NCI-H2081 treated with DMSO at 0.1 percent for 48 hours (cell line): ENCODE measurements at places on chromosomes 13 and 19.

DNA sequence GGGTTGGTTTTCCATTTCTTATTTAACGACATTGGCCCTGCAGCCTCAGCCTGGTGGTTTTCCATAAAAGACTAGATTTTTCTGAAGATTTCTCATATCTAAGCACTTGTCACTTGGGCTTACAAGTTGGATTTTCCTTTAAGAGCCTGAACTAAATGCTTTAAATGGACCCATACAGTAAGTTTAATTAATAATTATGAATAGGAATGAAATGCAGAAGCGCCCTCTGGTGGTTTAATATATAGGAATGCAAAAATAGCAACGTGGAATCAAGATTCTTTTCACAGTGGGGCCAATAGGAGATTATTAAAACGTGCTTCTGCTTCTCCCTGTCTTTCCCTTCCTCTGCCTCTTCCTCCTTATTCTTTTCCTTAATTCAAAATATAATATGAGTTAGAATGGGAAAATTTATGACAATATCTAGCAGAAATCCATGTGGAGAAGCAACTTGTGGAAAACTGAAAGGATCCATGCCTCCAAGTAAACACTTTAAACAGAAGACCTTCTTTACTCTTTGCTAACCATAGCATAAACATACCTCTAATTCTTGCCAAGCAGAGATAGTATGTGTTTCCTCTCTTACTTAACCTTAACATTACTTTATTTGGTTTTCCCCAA lies 324.0 kb downstream of the GPC5 start:
- DNase-seq, result peak; percentile 23

DNA sequence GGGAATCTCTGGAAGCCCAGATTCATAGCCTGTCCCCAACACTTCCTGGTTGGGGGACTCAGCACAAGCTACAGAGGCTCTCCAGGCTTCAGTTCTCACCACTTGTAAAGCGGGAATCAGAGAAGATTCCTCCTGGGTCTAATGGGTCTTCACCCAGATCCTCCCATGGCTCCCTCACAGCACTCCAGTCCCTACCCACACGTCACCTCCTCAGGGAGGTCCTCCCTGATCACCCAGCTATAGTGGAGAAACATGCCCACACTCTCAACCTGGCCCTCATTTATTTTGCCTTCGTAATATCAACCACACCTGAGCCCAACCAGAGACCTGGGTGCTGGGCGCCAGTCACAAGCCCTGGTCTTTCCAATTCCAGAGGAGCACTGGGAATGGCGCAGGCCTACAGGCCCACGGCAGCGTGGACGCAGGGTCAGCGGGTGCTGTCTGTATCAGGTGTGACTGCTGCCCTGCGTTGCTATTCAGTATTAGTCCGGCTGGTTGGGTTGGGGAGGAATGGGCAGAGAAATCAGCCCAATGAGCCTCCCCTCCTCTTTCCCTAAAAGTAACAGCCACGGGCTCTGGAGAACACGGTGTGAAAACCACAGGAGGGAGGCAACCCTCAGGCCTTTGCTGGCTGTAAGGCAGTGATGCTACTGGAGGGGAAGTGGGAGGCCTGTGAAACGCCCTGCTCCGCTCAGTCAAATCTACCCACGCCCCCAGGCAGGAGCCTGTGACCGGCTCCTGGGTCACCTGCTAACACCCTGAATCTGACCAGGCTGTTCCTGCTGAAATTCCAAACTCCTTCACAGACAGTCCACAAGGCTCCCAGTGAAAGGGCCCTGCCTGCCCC lies 5.2 kb downstream of the AKT2 start:
- DNase-seq, result no peak

- no peak for DNase-seq
Measured at GRCh38 chr19:21705393-21705792, 62.0 kb downstream of the ZNF100 start.

- no peak for DNase-seq
Measured at GRCh38 chr13:97140611-97141010, 81.5 kb upstream of the MBNL2 start.

DNA sequence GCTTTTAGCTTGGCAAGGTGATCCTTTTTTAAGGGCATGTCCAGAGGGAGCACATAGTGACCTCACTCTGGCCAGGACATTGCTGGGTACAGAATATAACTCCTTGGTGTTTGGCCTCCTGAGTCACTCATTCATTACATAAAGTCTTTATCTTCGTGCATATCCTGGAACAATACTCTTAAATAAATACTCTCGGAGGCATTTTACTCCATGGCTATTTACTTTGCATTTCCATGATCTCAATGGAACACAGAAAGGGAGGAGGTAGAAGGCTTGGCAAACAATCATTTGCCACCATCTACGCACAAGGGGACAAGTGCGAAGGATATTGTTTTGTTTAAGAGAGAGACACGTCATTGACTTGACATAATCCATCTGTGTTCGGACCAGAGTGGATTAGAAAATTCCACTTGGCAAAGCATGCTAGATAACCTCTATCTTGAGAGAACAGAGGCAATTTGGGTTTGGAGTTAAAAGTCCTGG lies 210.0 kb downstream of the IRS2 start:
- no peak for DNase-seq

DNA sequence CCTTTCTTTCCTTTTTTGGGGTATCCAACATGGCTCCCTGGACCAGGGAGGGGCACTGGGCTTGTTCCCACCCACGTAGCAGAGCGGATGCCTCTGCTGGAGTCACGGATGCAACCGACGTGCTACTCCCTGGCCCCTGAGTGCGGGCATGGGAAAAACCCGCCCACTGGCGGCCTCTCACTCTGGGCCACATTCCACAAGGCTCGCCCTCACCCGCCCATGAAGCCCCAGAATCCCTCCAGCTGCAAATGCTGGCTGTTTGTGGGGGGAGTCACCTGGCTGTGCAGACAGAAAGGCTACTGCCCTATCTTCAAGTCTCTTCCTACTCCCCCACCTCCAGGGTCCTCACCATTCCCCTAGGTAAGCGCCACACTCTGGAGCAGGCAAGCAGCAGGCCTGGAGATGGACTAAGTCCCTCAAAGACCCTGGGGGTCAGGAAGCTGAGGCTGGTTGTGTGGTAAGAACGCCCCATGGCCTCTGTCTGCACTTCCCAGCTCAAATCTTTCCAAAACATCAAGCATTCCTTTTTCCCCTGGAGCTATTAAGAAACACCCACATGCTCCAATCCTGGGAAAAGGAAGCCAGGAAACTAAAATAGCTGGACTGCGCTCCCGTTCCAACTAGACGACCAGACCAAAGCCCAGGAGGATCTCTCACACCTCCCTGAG lies 17.9 kb upstream of the EPHX3 start:
- DNase-seq, result no peak

DNA sequence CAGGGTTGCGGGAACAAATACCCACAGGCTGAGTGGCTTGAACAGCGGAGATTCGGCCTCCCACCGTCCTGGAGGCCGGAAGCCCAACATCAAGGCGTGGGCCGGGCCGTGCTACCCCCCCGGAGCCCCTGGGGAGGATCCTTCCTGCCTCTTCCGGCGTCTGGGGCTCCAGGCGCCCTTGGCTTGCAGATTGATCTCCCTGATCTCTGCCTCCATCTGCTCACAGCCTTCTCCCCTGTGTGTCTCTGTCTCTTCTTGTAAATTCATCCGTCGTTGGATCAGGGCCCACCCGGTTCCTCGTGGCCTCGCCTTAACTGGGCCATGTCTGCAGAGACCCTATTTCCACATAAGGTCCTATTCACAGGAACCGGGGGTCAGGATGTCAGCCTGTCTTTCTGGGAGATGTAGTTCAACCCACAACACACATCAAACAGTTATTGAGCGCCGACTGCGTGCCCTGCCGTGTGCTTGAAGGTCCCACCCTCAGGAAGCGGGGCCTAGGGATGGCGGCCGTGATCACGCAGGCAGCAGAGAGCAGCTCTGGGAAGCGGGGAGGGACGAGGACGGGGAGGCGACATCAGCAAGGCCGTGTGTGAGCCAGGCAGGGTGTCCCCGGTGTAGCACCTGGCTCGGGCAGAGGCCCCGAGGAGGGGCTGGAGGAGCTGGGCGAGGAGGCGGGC lies 21.3 kb downstream of the HCN2 start:
- no peak for DNase-seq

DNA sequence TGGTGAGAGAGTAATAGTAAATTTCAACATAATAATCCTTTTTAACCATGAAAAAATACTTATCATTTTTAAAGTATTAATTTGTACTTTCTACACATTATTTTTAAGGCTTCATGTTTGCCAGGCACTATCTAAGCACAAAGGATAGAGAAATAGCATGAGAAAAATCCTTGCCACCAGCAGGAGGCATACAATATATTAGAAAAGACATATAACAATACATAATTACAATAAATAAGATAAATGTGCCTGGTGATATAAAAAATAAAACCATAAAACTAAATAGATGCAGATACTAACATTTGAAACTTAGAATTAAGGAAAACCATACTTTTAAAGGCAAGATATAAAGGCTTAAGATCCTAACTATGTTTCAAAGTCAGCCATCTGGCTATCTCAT lies 1256.4 kb downstream of the DIAPH3 start:
- DNase-seq, result no peak

- DNase-seq, result peak; percentile 12
Measured at GRCh38 chr19:5048091-5048726, 79.3 kb downstream of the KDM4B start.

DNA sequence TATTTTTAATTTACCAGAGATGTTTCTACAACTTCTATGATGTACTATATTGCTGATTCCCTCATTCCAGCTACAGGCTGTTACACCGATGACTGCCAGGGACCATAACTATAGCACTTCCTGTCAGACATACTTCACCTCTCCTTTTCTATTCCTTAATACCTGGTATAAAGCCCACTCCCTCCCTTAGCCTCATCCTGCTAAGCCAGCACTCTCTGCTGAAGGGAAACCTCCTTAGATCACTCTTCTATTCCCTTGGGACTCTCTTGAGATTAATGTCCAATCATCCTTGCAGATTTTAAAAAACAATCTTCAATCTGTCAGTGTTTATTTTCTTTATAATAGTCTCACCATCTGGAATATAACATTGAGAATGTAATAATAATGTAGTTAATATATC lies 127.9 kb downstream of the DIAPH3 start:
- DNase-seq, result no peak

DNA sequence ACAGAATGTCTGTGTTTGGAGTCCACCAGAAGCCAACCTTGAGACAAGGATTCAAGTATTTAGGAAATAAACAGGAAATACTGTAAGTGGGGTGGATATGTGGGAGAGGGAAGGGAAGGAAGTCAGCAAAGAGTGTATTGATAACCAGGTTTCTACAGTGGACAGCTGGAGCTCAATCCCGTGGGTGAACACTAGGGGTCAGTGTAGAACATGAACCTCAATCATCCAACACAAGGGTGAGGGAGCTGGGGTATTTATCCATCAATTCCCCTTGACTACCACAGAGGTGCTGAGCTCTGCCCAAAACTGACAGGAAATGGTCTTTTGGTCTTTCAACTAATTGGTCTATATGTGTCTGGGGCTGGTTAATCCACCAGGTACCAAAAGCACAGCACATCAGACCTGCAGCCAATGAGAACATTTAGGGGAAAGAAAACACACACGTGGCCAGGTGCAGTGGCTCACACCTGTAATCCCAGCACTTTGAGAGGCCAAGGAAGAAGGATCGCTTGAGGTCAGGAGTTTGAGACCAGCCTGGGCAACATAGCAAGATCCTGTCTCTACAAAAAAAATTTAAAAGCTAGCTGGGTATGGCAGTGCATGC lies 5.6 kb upstream of the SYDE1 start:
- no peak for DNase-seq

DNA sequence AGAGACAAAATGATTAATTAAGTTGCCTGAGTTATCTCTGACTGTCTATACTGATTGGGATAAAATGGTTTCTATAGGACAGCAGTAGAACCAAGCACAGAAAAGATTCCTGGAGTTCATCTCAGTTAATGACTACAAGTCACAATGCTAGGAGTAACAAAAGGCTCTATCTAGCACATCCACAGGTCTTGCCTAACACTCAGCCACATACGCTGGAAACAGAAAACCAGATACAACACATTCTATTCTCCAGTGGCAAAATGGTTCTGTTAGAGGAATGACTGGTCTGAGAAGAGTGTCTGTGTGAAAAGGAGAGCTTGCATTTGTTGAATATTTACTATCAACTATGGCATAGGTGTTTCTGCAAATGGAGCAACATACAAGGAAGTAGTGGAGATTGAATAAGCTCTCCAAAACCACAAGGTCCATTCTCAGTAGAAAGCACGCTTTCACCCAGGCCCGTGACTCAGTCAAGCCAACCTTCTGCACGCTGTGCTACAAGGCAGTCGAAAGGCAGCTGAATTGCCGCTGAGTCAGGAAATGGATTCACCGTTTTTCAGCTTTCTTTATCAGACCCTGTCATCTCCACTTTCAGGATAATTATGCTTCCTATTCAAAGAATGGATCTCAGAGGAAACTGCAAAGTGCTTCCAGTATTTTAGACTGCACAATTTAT lies 761.5 kb downstream of the EFNB2 start:
- DNase-seq, result no peak

GRCh38 chr19:39637891-39638290 lies 17.8 kb upstream of the LGALS16 start:
- DNase-seq, result no peak
